ENCODE measurements at places on chromosomes 1 and 21.

GRCh38 chr1:85397490-85398032, 67.4 kb downstream of the DDAH1 start:
- no peak for DNase-seq

- DNase-seq = no peak
Measured at GRCh38 chr1:97660431-97661105, 260.3 kb downstream of the DPYD start.

GRCh38 chr1:29880556-29880955, 644.2 kb downstream of the PTPRU start:
- no peak for DNase-seq

DNA sequence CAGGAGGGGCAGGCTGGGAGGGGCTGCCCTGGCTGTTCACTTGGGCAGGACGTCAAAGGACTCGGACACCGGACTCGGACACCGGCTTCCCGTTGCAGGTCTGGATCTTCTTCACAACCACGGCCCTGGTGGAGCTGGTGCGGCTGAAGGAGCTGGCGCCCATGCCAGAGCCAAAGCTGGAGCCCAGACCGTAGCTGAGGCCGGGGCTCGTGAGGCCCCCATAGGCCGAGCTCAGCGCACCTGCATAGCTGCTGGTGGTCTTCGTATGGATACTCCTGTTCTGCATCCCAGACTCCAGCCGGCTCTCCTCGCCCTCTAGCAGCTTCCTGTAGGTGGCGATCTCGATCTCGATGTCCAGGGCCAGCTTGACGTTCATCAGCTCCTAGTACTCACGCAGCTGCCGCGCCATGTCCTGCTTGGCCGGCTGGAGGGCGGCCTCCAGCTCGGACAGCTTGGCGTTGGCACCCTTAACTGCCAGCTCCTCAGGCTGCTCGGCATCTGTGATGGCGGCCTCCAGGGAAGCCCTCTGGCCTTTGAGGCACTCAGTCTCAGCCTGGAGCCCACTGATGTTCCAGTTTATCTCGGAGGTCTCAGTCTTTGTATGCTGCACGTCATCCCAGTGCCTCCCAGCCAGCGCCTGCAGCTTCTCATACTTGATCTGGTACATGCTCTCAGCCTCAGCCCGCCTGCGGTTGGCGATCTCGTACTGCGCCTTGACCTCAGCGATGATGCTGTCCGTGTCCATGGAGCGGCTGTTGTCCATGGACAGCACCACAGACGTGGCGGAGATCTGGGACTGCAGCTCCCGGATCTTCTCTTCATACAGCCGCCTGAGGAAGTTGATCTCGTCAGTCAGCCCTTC, 15.1 kb upstream of the KLF17 start:
- no peak for DNase-seq

DNA sequence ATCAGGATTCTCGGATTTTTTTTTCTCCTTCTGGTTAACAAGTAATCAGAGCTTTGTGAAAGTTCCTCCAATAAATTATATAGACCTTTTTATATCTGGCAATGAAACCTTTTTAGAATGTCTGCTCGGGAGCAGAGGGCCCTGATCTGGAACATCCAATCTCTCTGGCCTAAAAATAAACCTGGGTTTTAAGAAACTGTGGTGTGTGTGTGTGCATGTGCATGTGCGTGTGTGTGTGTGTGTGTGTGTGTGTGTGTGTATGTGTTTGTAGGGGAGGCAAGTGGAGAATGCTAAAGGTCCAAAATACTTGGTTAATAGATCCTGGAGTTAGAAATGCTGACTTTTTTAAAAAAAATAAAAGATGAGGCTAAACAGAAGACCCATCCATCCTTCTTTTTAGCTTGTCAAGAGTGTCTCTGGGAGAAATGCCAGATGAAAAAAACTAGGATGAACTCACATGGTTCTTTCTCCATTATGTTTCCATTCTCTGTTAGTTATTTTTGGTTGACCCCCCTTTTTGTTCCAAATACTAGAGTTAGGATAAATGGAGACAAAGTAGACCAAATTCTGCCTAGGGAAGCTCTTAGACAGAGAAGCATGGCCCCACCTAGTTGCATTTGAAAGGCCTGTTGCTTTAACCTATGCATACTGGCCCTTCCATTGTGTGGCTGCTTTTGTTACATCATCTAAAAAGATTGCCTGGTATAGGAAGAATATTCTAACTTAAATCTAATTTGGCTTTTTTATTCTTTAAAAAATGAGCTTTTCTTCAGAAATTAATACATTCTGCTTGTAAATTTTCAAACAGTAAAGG, 175.9 kb downstream of the PAPPA2 start:
- DNase-seq = no peak

- DNase-seq = no peak
Measured at GRCh38 chr1:205395616-205396015, 26.2 kb downstream of the LEMD1 start.

DNA sequence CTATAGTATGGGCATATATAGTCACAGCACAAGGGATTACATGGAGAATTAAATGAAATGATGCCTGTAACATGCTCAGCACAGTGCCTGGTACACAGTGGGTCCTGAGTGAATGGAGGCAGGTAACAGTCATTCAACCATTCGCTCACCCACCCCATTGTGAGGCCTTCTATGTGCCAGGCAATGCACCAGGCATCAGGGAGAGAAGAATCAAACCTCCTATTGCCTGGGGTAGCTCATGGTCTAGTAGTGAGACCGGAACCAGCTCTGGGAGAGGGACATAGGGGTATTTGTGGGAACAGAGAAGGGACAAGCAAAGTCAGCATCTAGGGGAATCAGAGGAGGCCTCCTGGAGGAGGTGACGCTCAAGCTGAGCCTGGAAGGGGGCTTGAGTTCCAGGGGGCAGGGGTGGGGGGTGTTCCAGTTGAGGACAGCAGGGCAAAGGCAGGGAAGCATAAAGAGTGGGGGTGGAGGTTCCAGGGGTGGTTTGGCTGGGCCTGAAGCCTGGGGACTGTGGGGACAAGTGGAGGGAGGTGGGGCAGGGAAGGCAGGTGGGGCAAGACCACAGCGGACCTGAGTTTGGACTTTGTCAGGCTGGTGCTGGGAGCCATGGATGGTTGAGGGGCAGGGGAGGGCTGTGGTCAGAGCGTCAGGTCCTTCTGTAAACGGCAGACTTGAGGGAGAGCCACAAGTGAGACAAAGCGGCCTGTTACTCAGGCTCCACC, 591.6 kb downstream of the PTPRU start:
- DNase-seq = no peak

DNA sequence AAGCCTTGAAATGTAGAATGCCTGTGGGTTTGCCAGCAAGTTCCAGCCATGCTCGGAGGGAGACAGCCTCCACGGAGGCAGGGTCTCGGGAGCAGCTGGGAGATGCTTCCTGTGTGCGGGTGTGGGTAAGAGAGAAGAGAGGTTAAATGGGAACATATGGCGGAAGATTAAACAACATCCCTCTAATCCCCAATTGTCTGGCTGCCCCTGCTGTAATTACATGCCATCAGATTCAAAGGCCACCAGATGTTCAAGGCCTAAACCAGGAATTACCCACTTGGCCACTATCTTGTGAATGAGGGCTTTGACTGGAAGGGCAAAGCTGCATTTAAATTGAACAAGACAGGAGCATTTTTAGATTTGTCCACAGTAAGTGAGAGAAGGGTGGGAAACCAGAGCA, 81.4 kb upstream of the BACE2 start:
- DNase-seq = peak; percentile 94

- no peak for DNase-seq
Measured at GRCh38 chr21:38729754-38730379, 75.9 kb upstream of the ETS2 start.

GRCh38 chr1:91997607-91998195, 32.1 kb upstream of the EPHX4 start:
- DNase-seq = no peak

- DNase-seq = no peak
Measured at GRCh38 chr1:170623171-170623570, 40.8 kb upstream of the PRRX1 start.

DNA sequence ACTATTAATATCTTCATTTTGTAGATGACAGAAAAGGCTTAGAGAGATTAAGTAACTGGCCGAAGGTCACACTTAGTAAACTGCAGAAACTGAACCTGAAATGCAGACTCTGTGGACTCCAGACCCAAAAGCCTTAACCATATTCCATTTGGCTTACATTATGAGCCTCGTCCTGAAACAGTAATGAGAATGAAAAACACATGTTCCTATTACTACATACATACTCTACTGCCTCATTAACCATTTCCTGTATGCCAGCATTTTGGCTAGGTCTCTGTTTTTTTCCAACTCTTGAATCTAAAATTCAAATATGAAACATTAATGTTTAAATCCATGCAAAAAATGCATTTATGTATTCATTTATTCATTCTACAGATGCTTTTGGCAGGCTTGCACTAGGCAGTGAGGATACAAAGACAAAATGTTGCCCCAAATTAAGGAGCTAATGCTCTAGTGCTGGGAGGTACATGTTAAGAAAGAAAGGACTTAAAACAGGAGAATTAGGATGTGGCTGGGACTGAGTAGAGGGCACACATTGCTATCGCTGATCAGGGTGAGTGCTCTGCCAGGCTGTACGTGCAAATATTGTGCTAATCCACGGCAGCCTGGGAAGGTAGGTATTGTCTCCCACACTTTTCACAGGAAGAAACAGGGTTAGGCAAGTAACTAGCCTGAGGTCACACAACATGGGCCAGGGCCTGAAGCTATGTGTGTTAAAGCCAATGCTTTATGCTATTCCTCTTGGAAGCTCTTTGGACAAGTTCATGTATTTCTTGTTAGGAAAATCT, 14.0 kb downstream of the DEGS1 start:
- DNase-seq = no peak

- DNase-seq = no peak
Measured at GRCh38 chr1:63797056-63797726, 23.4 kb downstream of the ROR1 start.

- no peak for DNase-seq
Measured at GRCh38 chr1:247576514-247576913, 11.6 kb upstream of the OR2G2 start.

GRCh38 chr21:36501589-36501892, 21.6 kb upstream of the CLDN14 start:
- DNase-seq = no peak

DNA sequence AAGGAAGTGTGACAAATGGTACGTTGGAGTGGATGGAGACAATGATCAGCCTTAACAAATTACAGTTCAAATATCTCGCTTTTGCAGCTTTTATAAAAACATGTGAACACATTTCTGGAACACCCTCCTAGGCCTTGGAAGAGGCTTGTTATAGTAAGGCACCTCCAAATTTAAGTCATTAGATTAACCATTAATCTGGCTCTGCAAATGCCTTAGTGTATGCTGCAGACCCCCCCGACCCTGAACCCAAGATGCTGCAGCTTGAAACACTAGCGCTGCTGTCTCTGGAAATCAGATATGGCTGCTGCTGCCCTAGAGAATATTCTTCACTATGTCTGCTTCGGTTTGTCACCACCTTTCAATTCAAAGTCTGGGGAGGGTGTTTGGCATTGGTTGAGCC, 196.4 kb downstream of the MIS18A start:
- peak; percentile 44 for DNase-seq

GRCh38 chr1:178393370-178393769, 103.4 kb downstream of the CLEC20A start:
- no peak for DNase-seq

DNA sequence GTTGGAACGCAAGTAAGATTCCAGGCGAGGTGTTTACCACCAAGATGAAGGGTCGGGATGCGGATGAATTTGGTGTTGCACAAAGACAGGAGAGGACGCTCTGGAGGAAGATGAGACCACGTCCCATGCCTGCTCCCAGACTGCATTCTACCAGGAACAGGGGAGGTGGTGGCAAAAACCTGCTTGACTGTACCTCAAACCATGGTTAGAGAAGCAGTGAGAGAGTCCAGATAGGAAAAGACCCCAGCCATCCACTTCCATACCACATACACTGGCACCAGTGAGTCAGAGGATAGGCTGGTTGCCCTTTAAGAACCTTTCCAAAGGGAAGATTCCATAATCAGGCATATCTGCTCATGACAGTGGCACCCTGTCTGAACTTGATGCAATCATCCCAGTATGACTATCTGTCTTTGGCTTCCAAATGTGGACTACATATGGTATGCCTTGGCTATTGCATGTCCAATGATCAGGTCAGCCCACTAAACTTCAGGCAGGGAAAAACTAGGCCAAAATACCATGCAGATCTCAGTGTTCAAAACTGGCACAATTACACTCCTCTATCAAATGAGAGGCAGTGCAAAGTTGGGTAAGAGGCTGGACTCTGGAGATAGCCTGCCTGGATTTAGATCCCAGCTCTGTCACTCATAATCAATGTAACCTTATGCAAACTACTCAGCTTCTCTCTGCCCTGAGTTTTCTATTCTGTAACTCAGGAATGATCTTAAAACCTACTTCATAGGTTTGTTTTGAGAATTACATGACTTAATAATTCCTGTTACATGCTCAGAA, 20.6 kb downstream of the NPR1 start:
- no peak for DNase-seq
